Stimulated activated CD8-positive, alpha-beta memory T cell treated with anti-CD3 and anti-CD28 coated beads, Interleukin-2, amount 100 ng/mL, for 1 hour (primary cell): ENCODE measurements at places on chromosomes 5 and 9.

DNA sequence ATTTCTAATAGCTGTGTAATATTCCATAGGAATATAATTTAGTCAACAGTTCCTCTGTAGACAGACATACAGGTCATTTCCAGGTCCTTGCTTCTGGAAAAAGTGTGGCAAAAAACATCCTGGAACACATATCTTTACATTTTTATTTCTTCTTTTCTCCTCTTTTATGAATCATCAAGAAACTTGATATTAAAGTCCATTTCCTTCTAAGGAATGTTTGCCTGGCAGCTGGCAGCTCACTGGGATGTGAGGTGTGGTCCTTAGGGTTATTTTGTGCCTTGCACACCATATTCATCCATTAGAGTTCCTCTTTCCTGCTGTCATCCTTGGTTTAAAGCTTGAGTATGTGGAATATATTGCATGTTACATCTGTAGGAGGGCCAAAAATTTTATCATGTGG lies 122.0 kb downstream of the GALNT10 start:
- no peak for DNase-seq

- DNase-seq = no peak
These were observed 134.1 kb downstream of the ACTBL2 start for GRCh38 chr5:57348376-57349140.

- DNase-seq = no peak
These were observed 13.0 kb downstream of the MED10 start for GRCh38 chr5:6365142-6365976.

DNA sequence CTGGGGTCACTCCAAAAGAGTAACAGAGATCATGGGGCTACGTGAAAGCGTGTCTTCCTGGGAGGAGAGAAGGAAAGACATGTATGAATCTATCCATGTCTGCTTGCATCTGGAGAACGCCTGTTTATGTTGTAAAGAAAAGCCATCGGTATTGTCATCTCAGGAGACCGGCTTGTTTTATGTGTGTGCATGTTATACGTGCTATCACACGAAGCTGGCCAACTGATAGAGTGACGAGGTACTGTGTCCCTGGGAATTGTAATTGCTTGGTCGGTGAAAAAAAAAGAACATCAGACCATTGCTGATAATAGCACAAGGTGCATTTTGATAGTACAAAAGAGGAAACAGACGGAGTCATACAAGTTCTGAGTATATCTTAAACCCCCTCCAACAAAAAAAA lies 370 bp upstream of the CDH6 start:
- no peak for DNase-seq

GRCh38 chr9:86983249-86983619 lies 35.9 kb upstream of the GAS1 start:
- no peak for DNase-seq

DNA sequence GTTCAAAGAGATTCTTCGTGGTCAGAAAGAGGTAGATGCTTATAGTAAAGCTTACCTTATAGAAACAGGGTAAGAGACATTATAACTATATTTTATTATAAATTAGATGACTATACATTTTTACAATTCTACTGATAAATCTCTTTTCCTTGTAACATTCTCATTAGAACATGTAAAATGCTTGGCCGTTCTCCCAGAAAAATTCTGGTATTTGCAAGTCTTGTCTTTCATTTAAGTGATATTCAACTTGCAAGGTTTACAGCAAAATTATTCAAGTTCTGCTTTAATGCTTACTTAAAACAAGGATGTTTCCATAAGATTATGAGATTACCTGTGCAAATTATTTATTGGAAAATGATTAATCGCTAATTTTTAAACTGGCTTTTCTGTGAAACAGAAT lies 41.3 kb upstream of the CDH18 start:
- no peak for DNase-seq

DNA sequence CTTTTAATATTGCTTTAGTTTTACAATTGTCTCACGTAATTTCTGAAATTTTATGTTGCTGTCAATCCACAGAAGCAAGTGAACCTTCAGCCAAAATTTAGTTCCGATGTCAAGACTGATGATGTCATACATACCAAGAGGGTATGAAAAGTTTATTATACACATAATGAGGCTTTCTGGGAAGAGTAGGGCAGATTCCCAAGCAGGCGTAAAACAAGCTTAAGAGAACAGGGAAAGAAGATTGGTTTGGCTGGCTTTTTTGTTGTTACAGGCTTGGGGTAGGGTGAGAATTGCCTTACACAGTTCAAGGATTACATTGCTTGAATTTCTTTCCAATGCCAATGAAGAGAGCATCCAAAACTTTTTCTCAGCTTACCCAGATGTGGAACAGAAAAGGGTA lies 1962.9 kb upstream of the CDH6 start:
- DNase-seq = no peak

GRCh38 chr5:137395011-137395755 lies 103.9 kb downstream of the SPOCK1 start:
- DNase-seq = no peak
